ENCODE measurements at places on chromosomes 2 and 18. TPM values are rescaled to one million over a fixed set of nuclear protein-coding genes. Genes with fewer than 3 reads are reported as not detected.

Gene NDUFV2
- 166 TPM for total RNA-seq

- H3K27ac ChIP-seq = no peak overlapping the region
- no peaks in the 10 kb centered on the region for H3K36me3 ChIP-seq
- peaks cover 2% of the 10 kb centered on the region for H3K27me3 ChIP-seq
- H3K4me1 ChIP-seq = no peaks in the 10 kb centered on the region
- no peak for DNase-seq
- H3K4me3 ChIP-seq = no peak overlapping the region
These were observed 9.7 kb downstream of the GREB1 start for GRCh38 chr2:11543337-11544216.

GRCh38 chr2:199848389-199849130 lies 2.4 kb downstream of the FTCDNL1 start:
- peaks cover 16% of the 10 kb centered on the region for H3K27me3 ChIP-seq
- no peak overlapping the region for H3K4me3 ChIP-seq
- no peak overlapping the region for H3K27ac ChIP-seq
- H3K4me1 ChIP-seq = peaks cover 7% of the 10 kb centered on the region

DNA sequence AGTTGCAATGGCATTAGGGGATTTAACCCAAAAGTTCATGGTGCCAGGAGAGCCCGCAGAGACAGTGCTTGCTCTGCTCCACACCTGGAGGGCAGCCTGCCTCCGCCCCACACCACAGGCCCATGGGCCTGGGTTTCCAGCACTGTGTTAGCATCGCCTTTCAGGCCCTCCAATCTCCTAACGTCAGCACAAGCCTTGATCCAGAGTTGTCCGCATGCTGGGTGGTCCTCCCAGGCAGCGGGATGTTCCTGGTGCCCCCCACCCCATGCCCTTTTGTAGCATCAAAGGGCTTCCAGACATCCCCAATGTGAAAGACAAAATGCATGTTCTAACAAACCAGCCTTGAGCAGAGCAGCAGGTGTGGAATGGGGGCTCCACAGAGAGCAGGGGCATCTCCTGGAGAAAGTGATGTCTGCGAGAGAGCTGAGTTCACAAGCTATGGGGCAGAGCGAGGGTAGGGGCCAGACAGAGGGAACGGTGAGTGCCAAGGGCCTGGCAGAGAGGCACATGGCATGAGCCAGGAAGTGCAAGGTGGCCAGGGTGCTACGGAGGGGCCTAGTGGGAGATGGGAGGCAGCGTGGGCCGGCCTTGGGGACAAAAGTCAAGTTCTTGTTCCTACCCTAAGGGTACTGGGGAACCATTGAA lies 119.2 kb downstream of the CYP26B1 start:
- H3K27ac ChIP-seq = no peak overlapping the region
- H3K27me3 ChIP-seq = peaks cover 3% of the 10 kb centered on the region
- H3K4me1 ChIP-seq = no peaks in the 10 kb centered on the region
- DNase-seq = no peak
